ENCODE measurements at places on chromosomes 13 and 19. TPM values are rescaled to one million over a fixed set of nuclear protein-coding genes. Genes with fewer than 3 reads are reported as not detected.

DNA sequence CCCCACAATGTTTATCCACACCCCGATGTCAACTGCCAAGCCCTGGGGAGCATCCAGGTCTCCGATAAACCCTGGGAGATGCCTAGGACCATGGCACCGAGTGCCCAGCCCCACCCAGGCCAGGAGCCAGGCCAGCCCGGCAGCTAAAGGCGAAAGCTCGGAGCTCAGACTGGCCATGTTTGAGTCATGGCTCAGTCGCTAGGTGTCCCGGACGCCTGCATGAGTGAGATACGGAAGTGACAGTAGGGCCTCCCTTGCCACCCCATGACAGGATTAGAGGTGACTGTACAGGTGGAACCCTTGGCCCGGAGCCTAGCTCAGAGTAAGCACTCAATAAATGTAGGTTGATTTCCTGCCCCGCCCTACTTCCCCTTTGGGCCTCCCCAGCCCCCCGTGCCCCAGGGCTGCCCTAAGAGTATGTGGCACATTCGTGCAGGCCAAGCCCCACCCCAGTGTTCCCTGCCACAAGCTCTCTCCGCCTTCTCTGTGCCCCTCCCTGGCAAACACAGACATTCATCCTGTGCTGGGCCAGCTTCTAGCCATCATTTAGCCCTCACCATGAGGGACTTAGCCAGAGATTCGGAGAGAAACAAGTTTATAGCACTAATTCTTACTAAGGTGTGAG, 5.8 kb upstream of the TPM4 start:
- peak; percentile 70 for DNase-seq

DNA sequence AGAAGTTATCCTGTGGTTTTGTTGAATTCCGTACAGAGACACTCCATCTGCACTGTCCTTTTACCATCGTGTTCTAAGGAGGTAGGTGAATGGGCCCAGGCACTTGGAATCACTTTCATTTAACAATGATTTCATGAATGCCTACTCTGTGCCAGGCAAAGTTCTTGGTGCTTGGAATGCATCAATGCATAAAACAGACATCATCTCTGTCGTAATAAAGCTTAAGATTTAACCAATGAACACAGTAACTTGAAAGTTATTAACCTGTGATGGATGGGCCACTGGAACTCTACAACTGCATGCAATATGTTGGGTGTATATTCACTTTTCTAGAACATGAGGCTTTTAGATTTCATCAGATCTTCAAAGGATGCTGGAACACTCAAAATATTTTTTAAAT, 14.1 kb upstream of the STARD13 start:
- DNase-seq = no peak

DNA sequence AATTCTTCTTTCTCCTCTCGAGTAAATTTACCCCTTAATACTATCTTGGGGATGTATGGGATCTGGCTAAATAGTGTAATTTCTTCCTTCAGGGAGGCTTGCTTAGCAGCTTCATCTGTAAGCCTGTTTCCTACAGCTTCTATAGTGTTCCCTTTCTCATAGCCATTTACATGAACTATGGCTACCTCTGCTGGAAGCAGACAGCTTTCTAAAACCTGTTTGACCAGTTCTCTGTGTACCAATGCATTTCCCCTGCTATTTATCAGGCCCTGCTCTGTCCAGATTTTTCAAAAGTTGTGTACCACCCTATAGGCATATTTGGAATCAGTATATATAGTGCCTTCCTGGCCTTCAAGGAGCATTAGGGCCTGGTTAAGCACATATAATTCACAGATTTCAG, 113.6 kb upstream of the PCDH9 start:
- no peak for DNase-seq

DNA sequence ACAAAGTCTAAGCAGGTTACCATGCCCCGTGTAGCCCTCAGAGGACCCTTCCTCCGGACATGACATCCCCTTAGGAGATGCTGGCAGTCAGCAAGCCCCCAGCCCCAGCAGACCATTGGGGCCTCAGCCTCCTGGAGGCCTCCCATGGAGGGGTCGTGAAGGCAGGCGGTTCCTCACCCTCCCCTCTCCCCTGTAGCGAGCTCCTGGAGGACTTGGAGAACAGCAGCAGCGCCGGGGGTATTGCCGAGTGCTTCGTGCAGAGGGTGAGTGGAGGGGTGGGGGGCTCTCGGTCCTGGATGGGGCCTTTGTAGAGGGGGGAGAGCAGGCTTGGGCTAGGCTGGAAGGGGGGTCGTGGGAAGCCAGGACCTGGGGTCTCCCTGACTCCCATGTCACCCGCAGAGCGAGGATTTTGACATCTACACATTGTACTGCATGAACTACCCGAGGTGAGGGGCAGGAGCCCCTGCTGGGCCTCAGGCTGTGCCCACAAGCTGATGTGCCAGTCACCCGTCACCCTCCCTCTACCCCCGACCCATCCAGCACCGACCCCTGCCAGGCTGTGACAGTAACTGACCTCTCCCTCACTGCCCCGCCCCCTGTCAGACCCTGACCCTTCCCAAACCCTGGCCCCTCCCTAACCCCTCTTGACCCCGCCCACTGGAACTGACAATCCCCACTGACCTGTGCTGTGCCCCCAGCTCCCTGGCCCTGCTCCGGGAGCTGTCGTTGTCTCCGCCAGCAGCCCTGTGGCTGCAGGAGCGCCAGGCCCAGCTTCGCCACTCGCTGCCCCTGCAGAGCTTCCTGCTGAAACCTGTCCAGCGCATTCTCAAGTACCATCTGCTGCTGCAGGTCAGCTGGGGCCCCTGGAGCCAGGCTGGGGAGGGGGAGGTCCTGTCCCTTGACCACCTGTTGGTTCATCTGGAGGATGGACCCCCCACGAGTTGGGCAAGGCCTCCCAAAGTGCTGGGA, 4.0 kb downstream of the PLEKHG2 start:
- no peak for DNase-seq

DNA sequence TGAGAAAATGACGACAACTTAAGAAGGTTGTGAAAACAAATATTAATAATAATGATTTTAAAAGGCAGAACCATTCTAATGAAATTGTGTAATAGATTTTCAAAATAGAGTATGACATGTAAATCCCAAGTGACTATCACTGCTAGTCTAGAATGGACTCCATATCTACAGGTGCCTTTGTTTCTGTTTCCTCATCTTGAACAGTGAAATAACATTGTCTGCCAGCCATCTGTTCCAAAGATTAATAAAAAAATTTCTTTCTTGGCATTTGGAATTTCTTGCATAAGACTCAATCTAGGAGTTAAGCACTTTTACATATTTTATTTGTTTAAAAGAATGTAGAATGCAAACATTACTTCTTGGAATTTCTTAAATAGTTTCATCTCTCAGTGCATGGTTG, 520.1 kb upstream of the ARGLU1 start:
- DNase-seq = no peak

- DNase-seq = no peak
Observed at GRCh38 chr19:18098891-18099622, 1.5 kb downstream of the MAST3 start.

GRCh38 chr19:36120092-36120983, 5.1 kb downstream of the TBCB start:
- DNase-seq = no peak

DNA sequence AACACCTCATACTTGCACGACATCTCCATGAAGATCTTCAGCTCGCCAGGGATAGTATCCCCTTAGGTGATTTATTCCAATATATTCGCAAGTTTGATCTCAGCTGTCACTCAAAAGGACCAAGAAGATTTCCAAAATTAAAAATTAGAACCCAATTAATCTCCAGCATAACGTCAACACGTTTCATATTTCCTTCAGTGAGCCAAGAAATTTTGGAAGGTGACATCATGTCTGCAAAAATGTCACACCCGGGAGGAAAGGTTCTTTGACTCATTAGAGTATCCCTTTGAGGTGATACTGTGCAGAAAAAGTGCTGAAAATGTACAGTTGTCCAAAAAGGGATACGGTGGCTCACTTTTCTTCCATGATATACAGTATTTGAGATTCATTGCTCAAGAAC, 569.6 kb downstream of the EFNB2 start:
- DNase-seq = no peak

DNA sequence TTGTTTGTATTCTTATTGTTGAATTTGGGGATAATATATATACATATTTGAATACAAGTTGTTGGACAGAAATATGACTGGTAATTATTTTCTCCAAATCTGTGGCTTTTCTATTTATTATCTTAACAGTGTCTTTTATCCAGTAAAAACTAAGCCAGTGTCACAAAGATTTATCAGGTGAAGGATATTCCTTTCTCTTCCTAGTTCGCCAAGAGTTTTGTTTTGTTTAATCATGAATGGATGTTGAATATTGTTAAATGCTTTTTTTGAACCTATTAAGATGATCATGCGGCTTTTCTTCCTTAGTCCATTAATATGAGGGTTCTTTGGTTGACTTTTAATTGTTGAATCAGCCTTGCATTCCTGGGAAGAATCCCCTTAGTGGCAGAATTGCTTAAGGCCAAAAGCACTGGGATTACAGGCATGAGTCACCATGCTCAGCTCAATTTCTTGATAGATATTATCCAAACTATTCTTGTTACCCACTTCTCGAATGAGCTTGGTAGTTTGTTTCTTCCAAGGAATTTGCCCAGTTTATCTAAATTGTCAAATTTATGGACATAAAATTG, 53.3 kb downstream of the TEX26 start:
- DNase-seq = peak; percentile 38

DNA sequence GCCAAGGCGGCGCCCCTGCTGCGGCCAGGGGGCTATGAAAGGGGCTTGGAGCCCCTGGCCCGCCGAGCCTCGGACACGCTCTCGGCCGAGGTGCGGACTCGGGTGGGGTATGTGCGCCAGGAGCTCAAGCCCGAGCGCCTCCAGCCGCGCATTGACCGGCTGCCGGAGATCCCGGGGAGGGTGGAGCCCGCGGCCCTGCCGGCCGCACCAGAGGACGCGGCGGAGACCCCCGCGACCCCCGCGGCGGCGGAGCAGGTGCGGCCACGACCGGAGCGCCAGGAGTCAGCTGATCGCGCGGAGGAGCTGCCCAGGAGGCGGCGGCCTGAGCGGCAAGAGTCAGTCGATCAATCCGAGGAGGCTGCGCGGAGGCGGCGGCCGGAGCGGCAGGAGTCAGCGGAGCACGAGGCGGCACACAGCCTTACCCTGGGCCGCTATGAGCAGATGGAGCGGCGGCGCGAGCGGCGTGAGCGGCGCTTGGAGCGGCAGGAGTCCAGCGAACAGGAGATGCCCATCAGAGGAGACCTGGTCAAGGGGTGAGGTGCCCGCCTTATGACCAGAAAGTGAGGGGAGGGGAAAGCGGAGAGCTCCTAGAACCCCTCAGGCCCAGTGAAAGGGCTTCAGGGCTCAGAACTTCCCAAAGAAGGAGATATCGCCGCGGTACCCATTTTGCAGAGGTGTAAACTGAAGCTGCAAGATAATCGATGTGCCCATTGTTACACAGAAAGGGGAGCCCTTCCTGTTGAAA, 8.8 kb upstream of the SHKBP1 start:
- no peak for DNase-seq

DNA sequence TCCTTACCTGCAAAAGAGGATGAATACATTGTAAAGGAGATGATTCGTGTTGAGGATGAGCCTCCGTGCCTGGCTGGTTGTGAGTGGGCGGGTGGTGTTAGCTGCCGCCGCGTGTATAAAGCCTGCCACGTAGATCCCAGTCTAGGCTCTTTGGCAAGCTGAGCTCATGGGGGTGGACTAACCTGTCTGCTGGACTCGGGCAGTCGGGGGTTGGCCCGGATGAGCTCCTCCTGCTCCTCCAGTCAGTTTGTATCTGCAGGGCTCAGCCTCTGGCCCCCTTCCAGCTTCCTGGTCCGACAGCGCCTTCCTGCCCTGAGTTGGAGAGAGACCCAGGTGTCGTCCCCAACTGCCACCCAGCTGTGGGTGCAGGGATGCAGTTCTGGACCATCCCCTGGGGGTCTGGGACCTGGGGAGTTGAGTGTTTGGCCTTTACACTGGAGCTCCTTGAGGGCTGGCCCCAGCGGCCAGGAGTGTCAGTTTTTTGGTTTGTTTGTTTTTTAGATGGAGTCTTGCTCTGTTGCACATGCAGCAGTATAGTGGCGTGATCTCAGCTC, 20.9 kb downstream of the TECR start:
- no peak for DNase-seq

DNA sequence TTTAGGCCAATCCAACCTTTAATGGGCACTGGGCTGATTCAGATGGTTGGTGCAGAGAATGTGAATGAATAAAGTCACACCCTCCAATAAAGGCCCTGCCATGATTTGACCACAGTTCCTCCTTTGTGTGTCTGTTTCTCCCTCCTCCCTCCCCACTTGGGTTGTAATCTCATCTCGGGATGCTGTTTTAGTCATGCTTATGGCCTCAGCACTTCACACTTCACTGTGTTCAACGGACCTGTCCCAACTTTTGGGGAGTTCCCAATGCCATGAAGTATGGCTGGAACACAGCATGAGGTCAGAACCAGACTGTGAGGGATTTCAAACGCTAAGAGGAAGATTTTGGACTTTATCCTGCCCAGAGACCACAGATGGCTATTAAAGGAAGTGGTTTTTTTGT, 5.6 kb upstream of the RAB8A start:
- DNase-seq = peak; percentile 47

DNA sequence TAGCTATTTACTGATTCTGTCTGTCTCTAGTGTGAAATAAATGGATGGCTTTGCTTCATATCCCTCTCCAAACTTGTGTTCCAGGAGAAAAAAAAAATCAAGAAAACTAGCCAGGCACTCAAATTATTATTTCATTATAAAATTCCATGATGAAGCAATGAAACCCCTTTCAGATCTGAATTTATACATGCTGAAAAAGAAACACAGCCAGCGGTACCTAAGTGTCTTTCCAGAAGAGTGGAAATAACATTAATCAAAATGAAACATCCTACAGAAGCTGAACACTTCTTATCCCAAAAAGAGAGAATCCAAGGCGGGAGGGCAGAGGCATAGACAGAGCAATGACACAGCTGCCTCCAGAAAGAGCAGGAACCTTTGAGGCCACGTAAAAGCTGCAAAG, 15.9 kb downstream of the ENOX1 start:
- no peak for DNase-seq

DNA sequence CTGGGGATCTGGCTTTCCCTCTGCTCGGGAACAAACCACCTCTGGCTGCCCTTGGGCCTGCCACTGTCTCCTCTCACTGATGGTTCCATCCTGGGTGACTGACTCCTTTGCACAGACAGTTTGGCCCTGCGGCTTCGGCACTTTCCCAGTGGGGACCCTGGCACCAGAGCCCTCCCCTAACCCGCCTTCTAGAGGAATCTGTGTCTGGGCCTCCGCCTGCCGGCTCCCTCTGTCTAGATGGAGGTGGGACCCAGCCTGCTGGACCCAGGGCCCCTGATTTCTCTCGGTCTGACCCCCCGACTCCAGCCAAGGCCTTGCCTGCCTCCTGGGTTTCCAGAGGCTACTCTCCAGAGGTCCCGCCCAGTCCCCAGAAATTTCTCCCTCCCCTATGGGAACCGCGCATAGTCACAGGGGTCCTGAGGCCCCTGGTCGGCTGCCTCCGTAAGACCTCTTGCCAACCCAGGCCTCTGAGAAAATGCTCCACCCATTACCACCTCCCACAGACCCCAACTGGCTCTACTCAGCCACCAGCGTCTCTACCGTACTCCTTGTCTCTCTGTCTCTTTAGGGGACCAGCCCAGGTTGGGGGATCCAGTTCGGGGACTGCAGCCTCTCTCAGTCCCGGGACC, 2.7 kb downstream of the CCDC106 start:
- no peak for DNase-seq

- no peak for DNase-seq
Observed at GRCh38 chr19:1268226-1269064, 687 bp upstream of the CIRBP start.

ZNF708 gene
- total RNA-seq = 5.3 TPM

SLC25A41 gene
- not detected for total RNA-seq

SMG9 gene
- total RNA-seq = 20.3 TPM

WTIP gene
- total RNA-seq = 8.3 TPM

CGB1 gene
- total RNA-seq = not detected

PTPRH gene
- 4.1 TPM for total RNA-seq

KIR3DL1 gene
- not detected for total RNA-seq

TEX101 gene
- total RNA-seq = not detected

AXL gene
- total RNA-seq = 170 TPM

AMH gene
- 0.51 TPM for total RNA-seq

MAN2B1 gene
- total RNA-seq = 18.0 TPM
